ENCODE measurements at places on chromosomes 12 and 14.
A peak's percentile ranks its signal among the peaks of the same experiment; 100 is the strongest.

- no peak for DNase-seq
These were observed 62.3 kb upstream of the EGLN3 start for GRCh38 chr14:34012978-34013720.

- no peak for DNase-seq
These were observed 144.0 kb downstream of the ADAMTS20 start for GRCh38 chr12:43407816-43408645.

- DNase-seq, result no peak
These were observed 283.6 kb downstream of the DPF3 start for GRCh38 chr14:72610096-72610830.

- no peak for DNase-seq
These were observed 131.3 kb downstream of the PHLDA1 start for GRCh38 chr12:75900226-75900625.

DNA sequence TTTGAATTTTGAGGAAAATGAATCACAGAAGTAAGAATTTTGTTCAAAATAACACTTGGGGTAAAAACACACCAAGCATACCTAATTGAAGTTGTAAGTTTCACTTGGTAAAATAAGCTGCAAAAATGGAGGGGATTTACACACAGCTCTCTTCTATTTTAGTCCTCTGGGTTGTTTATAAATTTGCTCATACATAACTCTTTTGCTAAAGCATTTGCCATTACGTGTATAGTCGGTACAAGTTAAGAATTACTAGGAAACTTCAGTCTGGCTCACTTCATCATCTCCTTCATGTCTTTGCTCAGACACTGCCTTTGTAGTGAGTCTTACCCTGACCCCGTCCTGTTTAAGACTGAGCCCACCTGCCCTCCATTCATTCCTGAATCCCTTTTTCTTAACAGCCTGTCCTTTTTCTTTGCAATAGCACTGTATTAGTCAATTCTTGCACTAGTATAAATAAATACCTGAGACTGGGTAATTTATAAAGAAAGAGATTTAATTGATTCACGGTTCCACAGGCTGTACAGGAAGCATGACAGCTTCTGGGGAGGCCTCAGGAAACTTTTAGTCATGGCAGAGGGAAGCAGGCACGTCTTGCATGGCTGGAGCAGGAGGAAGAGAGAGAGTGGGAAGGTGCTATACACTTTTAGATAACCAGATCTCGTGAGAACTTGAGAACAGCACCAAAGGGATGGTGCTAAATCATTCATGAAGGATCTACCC is 451.1 kb downstream of the PCNX1 start:
- no peak for DNase-seq

- DNase-seq, result no peak
These were observed 89.6 kb upstream of the PTPRR start for GRCh38 chr12:71010143-71010479.

GRCh38 chr14:23572836-23573235 is 5.2 kb upstream of the AP1G2 start:
- no peak for DNase-seq

- no peak for DNase-seq
These were observed 17.4 kb upstream of the PRB2 start for GRCh38 chr12:11412731-11413130.

- DNase-seq, result no peak
These were observed 57.3 kb downstream of the NOC4L start for GRCh38 chr12:132201391-132202120.

DNA sequence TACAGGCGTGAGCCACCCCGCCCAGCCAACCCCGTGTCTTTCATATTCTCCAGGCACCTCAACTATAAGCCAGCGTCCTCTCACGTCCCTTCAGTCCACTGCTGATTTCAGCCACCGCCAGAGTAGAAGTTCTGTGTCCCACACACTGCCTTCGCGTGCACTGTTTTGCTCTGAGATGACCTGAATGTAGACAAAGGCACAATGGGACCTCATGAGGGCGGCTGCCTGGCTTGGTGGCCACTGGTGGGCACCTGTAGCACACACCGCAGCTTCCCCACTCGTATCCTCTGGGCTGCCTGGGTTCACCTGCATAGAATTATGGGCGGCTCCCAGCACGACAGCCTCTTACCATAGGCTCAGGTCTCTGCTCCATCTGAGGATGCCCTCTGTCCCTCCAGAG is 57.2 kb downstream of the GPR68 start:
- no peak for DNase-seq

DNA sequence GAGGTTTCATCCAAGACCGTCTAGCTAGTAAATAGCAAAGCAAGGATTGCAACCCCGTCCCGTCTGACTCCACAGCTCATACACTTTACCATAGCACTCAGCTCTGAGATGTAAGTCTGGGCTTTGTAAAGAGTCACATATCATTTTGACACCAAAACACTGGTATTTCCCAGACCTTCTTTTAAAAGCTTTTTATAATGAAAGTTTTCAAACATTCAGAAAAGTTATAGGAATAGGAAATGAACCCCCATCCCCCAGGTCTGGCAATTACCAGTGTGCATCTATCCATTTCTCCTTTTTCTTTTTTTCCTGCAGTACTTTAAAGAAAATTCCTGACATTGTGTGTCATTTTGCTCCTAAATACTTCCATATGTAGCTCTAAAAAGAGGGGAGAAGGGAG is 183.6 kb upstream of the CCND2 start:
- DNase-seq, result no peak

- DNase-seq, result no peak
These were observed 82.0 kb upstream of the SFSWAP start for GRCh38 chr12:131628766-131629448.

DNA sequence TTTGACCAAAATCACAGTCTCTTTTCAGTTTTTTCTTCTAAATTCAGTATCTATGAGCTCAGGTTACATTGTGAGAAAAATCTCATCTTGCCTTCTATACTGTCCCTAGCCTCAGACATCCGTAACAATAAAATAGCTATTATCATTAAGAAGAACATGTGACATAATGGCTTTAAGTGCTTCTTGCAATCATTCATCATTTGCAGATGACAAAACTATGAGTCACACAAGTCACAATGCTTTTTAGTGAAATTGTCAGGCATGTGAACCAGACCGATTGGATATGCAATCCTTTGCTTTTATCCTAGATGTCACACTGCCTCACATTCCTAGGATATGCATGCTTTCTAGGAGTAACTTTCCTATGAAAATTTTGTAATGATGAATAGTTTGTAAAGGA is 313.1 kb downstream of the SLC6A15 start:
- DNase-seq, result peak; percentile 15

DNA sequence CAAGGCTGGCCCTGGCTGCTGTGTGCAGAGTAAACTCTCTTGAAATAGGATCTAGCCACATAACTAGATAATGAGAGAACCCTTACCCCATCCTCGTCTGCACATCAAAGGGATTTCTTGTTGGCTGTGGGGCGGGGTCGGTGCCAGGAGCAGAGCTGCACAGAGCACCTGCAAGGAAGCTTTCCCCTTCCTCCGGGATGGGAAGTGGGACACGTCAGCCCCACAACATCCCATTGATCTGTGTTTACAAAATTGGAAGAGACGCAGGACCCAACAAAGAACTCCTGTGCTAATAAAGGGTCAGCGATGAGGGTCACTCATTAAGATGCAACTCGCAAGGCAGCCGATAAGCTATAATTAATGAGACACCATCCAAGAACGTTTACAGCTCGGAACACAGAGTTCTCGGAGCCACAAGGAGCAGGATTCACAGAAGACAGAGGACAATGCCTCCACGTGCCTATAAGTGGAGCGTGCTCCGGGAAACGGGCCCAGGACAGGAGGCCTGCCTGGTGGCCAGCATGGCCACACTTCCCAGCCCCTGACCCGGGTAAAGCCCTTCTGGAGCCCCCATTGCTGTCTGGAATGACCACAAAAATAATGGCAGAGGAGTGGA is 171.5 kb downstream of the SLC15A4 start:
- DNase-seq, result no peak

DNA sequence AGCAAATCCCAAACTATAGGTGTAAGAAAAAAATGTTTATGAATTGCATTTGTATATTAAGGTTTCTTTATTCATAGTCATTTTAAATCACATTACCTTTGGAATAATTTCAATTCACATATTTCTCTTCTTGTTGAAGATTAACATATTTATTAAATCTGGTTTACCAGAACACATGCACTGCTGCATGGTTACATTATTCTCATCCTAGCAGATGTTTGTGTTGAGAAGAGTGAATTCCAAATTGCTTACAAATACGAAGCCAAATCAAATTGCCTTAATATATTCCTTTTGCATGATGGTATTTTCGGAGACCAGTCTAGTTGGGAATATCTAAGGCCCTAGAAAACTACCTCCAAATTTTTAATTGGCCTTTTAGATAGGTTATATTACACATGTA is 130.6 kb downstream of the PLEKHA5 start:
- DNase-seq, result no peak

DNA sequence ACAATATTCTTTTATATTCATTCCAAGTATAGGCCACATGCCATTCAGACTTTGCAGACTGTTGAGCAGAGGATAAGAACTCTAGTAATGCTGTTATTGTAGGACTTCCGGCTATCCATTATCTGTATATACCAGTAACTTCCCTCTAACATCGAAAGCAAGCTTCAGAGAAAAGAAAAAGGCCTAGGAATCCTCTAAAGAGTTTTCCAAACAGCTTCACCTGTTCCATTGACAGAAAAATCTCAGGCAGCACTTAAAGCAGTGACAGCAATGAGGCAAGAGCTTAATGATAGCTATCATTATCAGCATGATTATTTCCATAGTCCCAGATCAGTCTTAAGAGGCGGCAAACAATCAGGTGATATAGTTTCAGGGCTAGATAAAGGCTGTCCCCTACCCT is 1.8 kb downstream of the CPNE8 start:
- no peak for DNase-seq

- no peak for DNase-seq
These were observed 866 bp upstream of the PITPNM2 start for GRCh38 chr12:123151457-123152454.

GRCh38 chr12:51023625-51024382 is 2.4 kb downstream of the SLC11A2 start:
- DNase-seq, result no peak

DNA sequence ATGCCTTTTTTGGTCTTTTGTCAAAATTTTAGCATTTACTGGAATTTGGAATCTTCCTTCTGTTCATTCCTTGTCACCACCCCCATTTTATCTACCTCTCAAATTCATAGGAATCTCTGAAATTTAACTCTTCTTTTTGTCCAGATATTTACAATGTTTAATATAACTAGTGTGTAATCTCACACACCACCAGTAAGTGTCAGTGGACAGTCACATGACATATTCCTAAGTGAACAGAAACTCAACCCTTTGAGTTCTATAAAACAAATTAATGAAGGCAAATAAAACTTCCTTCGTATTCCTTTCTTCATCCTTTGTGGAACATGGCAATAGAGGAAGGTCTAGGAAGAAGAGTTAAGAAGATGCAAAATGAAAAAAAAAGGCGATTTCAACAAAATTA is 26.6 kb downstream of the ATF7 start:
- DNase-seq, result no peak

DNA sequence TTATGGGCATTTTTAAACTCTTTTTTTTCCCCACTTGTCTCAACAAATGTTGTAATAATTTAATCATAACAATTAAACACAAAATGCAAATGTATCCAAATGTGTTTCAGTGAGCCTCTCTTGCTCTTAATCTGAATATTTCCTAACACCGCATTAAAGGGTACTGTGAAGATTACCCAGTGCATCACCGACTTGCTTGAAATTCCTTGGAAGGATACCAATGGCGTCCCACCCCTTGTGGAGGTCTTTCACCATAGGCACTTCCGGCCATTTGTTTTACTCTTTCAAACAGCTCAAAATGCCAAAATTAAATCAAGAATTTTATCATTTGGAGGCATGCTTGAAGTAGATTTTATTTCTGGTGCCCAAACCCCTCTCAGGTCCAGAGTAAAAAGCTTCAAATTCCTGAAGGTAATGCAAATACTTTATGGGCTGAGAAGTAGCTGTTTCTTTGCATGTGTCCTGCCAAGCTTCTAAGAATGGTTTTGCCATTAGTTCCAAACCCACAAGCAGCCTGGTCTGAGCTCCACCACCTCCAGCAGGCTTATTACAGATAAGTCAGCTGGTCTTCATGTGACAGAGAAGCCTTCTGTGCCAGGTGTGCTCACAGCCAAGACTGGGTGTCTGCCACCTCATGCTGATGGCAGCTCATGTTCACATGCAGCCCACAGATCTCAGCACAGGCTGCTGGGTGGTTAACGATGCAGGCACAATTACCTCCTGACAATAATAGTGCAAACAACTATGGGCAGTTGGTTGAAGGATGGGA is 16.4 kb upstream of the NUDT4 start:
- DNase-seq, result no peak
